ENCODE measurements at places on chromosomes 2 and 18.

DNA sequence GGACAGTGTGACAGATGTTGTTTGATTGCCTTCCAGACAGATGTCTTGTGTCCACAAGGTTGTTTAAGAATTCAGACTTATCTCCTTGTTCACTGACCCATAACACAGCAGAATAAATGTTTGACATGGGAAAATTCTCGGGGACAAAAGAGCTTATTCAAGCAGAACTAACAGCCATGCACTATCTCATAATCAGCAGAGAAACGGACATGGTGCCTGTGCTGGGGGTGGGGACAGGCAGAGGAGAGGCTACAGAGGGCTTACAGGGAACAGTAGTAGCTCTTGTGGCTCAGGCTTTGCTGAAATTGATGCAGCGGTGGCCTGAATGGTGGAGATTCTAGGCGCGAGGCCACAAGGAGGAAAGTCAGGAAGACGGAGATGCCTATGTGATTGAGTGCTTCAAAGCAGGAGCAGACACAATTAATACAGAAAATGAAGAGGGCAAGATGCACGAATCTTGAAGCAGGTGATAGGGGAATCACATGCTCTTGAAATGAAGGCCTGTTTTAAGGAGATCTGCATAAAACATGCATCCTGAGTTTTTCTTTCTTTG, 62.0 kb upstream of the CAB39 start:
- H3K27ac ChIP-seq, result no peak overlapping the region
- H3K4me1 ChIP-seq, result no peaks in the 10 kb centered on the region
- no peaks in the 10 kb centered on the region for H3K36me3 ChIP-seq
- no peaks in the 10 kb centered on the region for H3K27me3 ChIP-seq
- no peak for DNase-seq
- no peak overlapping the region for H3K4me3 ChIP-seq

GRCh38 chr2:28002181-28002580, 111.7 kb downstream of the BABAM2 start:
- H3K27me3 ChIP-seq, result no peaks in the 10 kb centered on the region
- no peak for DNase-seq
- no peak overlapping the region for H3K4me3 ChIP-seq
- no peak overlapping the region for H3K27ac ChIP-seq

DNA sequence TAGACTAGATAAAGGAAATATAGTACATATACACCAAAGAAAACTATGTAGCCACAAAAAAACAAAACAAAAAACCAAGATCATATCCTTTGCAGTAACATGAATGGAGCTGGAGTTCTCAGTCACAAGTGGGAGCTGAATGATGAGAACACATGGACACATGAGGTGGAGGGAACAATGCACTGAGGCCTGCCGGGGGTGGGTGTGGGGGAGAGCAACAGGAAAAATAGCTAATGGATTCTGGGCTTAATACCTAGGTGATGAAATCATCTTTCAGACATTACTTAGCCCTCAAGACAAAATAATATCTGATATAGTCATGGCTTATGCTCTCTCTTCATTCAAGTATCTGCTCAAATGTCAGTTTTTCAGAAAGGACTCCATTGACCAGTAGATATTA, 930.6 kb downstream of the LRP1B start:
- no peaks in the 10 kb centered on the region for H3K4me1 ChIP-seq
- no peak overlapping the region for H3K4me3 ChIP-seq
- no peak for DNase-seq
- H3K27me3 ChIP-seq, result no peaks in the 10 kb centered on the region
- H3K36me3 ChIP-seq, result no peaks in the 10 kb centered on the region

DNA sequence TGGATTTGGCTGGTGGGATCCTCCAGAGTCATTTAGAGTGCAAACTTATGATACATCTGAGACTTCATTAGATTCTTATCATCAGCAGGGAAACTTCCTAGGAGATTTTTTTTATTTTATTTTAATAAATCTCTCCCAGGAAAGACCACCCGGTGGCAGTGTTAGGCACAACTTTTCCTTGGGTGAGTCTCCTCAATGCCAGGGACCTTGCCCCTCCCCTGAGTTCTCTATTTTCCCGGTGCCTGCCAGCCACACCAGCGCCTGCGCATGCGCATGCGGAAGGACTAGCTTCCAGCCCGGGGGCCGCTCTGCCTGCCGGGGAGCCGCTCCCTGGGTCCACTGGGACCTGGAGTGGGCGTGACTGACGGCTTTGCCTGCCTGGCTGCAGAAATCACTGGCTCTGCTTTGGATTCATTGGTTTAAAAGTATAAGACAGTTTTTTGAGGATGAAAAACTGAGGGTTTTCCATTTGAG, 86.6 kb downstream of the TMEM182 start:
- no peaks in the 10 kb centered on the region for H3K4me1 ChIP-seq
- no peak for DNase-seq

DNA sequence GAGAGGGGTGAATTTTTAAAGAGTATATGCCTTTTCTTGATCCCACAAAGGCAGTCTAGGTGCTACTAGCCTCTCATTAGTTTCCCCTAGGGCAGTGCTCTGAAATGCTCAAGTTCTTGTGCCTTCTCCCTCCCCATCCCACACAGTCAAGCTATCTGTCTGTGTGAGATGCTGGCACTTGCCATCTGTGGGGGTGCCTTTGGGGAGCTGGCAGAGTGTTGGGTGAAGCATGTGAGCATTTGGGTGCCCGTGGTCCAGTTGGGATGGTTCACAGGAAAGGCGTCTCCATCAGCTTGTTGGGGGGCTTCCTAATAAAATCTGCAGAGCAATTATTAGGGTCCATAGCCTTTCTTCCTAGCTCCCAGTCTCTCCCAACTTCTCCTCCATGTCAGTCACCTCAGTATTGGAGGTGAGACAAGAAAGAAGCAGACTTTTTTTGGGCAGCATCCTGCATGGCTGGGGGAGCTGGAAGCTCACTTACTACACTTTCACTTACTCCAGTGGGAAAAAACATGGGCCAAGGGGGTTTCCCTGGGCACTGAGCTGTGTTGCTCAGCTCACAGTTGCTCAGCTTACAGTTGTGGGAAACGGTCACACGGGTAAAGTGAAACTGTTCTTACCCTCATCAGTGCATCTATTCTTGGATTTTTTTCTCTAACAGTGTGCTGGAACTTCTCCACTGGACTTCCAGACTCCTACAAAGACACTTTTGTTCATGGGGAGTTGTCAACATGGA, 29.3 kb downstream of the COLEC11 start:
- DNase-seq, result no peak
- no peaks in the 10 kb centered on the region for H3K36me3 ChIP-seq
- no peak overlapping the region for H3K27ac ChIP-seq

GRCh38 chr2:201308914-201309313, 48.2 kb downstream of the FLACC1 start:
- no peak overlapping the region for H3K4me3 ChIP-seq
- no peak overlapping the region for H3K27ac ChIP-seq
- no peaks in the 10 kb centered on the region for H3K36me3 ChIP-seq
- H3K27me3 ChIP-seq, result no peaks in the 10 kb centered on the region
- no peaks in the 10 kb centered on the region for H3K4me1 ChIP-seq
- no peak for DNase-seq

- DNase-seq, result no peak
- H3K4me1 ChIP-seq, result peaks cover 30% of the 10 kb centered on the region
- peak overlapping the region; percentile 89 for H3K27ac ChIP-seq
- no peaks in the 10 kb centered on the region for H3K27me3 ChIP-seq
Observed at GRCh38 chr2:28394331-28394877, 1.7 kb downstream of the FOSL2 start.

GRCh38 chr2:202030691-202031090, 3.0 kb upstream of the FZD7 start:
- H3K4me3 ChIP-seq, result no peak overlapping the region
- H3K4me1 ChIP-seq, result peaks cover 5% of the 10 kb centered on the region
- no peak overlapping the region for H3K27ac ChIP-seq
- no peak for DNase-seq

DNA sequence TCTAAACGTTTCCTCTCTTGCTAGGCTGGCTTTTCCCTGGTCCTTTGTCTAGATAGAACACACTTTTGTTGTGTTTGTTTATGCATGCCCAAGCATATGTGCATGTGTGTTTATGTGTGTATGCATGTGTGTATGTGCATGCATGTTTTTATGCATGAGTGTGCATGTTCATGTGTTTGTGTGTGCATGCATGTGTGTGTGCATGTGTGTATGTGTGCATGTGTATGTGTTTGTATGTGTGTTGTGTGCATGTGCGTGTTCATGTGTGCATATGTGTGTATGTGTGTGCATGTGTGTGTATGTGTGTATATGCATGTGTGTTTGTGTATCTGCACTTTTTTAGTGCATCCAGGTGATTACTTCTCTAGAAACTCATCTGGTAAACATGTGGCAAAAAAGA, 558.0 kb downstream of the GALR1 start:
- no peak overlapping the region for H3K4me3 ChIP-seq
- no peaks in the 10 kb centered on the region for H3K4me1 ChIP-seq
- H3K27me3 ChIP-seq, result no peaks in the 10 kb centered on the region
- no peaks in the 10 kb centered on the region for H3K36me3 ChIP-seq

GRCh38 chr2:49843314-49843713, 689.0 kb upstream of the FSHR start:
- no peak overlapping the region for H3K27ac ChIP-seq
- H3K4me3 ChIP-seq, result no peak overlapping the region
- no peaks in the 10 kb centered on the region for H3K27me3 ChIP-seq
- no peaks in the 10 kb centered on the region for H3K4me1 ChIP-seq

- DNase-seq, result no peak
- no peak overlapping the region for H3K27ac ChIP-seq
- peaks cover 94% of the 10 kb centered on the region for H3K4me1 ChIP-seq
- H3K27me3 ChIP-seq, result no peaks in the 10 kb centered on the region
- H3K36me3 ChIP-seq, result no peaks in the 10 kb centered on the region
Observed at GRCh38 chr18:63205791-63206252, 113.7 kb downstream of the BCL2 start.

DNA sequence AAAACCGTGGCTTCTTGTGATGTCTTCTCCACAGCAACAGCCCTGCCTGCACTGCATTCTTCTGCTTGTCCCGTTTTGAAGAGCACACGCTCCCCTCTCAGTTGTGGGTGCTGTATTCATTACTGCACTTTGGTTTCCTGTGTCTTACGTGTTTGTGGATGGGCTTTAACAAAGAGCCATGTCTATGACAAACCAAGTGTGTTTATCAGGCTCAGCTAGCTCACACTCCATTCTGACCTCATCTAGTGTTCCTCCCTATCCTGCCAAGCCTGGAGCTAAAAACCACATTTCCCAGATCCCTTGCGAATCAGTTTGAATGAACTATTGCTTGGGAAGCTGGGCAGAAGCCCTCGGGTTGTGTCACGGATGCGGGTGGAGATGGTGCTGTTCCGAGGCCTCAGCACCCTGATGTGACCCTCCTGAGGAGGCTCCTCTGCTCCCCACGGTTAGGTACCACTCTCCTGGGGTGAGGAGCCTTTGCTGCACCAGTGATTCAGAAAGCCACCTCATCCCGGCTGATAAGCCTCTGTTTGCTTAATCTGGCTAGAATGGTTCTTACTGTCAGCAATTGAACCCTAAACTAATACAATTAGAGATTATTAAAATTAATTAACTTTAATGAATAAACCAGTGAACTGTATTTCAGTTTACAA, 116.5 kb downstream of the GALR1 start:
- no peak for DNase-seq
- no peak overlapping the region for H3K27ac ChIP-seq
- H3K4me1 ChIP-seq, result no peaks in the 10 kb centered on the region
- H3K27me3 ChIP-seq, result no peaks in the 10 kb centered on the region
- H3K4me3 ChIP-seq, result no peak overlapping the region

- peaks cover 29% of the 10 kb centered on the region for H3K4me1 ChIP-seq
- H3K27ac ChIP-seq, result peak overlapping the region; percentile 87
- peak; percentile 97 for DNase-seq
Observed at GRCh38 chr18:5295981-5296705, 617 bp upstream of the ZBTB14 start.

DNA sequence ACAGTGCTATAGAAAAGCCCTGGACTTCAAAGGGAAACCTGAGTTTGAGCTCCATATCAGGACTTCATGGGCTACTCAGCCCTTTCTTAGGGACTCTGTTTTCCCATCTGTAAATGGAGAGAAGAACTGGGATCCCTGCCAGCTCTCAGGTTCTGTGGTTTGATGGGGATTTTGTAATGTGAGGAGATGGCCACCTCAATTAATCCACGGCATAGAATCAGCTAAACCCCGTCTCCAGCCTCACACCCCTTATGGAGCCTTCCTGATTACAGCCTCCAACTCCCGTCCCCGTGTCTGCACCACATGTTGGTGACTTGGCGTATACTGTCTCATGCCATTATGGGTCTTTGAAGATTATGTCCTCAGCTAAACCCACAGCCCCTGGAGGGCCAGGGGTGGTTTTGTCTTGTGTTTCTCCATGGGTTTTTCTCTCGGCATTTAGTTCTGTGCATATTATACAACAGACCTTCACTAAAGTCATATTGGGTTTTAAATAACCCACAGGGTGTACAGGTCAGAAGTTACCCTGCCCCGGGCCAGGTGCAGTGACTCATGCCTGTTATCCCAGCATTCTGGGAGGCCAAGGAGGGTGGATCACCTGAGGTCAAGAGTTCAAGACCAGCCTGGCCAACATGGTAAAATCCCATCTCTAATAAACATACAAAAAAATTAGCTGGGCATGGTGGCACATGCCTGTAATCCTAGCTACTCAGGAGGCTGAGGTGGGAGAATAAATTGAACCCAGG, 63.8 kb upstream of the PPP1CB start:
- no peak overlapping the region for H3K27ac ChIP-seq
- H3K4me1 ChIP-seq, result no peaks in the 10 kb centered on the region
- no peak for DNase-seq
- no peaks in the 10 kb centered on the region for H3K27me3 ChIP-seq
- H3K4me3 ChIP-seq, result no peak overlapping the region
